ENCODE measurements at places on chromosomes 4 and X.
A peak's percentile ranks its signal among the peaks of the same experiment; 100 is the strongest.

GRCh38 chr4:143386812-143387211, 50.1 kb downstream of the GAB1 start:
- DNase-seq = no peak

DNA sequence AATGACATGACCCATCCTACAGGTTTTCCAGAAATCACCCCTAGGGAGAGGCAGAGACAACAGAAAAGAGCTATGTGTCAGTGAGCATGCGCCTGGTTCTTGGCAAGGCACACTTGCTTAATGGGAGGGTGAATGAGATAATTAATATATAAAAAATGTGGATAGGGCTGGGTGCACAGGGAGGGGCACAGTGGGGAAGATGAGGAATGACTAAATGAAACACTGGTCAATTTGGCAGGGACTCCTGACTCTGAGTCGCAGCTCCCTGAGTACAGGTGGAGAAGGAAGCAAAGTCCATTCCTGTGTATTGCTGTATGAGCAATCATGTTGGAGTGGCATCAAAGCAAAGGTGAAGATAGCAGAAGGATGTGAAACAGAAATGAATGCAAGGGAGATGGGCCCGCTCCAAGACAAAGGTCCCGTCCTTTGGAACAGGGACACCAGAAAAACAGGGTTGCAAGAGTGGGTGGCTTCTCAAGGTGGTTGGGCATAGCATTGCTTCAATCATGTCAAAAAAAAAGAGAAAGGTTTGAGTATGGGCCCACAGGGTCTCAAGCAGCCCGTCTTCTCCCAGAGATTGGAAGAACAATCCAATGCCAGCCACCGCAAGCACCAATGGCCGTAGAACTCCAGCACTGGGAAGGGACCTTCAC, 278.4 kb upstream of the AGTR2 start:
- peak; percentile 43 for DNase-seq

DNA sequence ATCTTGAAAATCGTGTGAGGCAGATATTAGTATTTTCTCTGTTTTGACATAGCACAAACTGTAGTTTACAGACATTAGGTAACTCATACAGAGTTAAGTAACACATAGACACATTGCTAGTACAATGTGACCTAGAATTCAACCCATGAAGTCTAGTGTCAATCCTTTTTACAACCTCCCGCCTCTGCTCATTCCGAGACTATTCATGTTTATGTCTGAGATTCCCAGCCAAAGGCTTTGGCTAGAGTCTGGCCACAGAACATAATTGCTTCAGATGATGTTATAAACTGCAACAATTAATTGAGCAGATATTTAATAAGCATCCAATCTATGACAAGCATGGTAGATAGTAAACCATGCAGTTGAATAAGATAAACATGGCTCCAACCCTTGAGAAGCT, 841.0 kb downstream of the STIM2 start:
- DNase-seq = no peak

DNA sequence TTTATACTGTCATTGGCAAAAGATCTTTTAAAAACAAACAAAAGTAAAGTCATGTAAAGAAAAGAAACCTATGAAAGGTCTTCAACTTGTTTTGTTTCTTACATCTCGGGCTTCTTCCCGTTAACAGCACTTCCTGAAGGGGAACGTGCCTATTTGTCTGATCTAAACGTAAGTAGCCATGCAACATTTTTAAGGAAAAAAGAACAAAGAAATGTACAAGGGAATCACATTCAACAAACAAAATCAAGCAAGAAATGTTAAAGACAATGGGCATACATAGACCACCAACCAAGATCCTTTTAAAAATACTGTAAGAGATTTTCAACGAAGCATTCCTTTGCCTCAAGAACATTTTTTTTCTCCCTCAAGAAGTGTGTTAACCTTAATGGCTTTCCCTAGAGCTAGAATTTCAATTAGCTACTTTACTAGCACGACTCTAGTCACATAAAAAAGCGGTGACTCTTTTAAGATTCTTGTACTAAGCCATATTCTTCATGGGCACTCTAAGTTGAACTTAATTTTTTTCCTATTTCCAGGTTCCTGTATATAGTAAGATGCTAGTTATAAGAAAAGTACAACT, 112.0 kb upstream of the TTC29 start:
- DNase-seq = no peak

- DNase-seq = no peak
These were observed 1.7 kb downstream of the GPRIN3 start for GRCh38 chr4:89305712-89306437.

DNA sequence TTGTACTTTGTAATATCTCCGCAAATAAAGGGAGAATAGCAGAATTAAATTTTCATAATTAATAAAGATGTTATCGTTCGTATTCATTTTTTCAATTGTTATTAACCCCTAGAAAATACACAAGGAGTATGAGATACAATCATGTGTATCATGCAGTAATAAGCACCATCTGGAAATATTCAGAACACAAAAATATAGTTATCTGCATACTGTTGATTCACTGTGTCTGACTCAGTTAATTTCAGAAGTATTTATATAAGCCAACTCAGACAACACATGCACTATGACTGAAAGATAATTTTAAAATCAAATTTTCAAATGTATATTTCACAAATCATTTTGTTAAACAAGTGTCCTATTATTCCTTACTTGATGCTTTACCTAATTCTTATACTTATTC, 1954.8 kb downstream of the ARAP2 start:
- DNase-seq = no peak

GRCh38 chrX:41542536-41542935, 95.4 kb downstream of the NYX start:
- no peak for DNase-seq

- DNase-seq = no peak
These were observed 126.7 kb upstream of the RAI2 start for GRCh38 chrX:17987783-17988182.

DNA sequence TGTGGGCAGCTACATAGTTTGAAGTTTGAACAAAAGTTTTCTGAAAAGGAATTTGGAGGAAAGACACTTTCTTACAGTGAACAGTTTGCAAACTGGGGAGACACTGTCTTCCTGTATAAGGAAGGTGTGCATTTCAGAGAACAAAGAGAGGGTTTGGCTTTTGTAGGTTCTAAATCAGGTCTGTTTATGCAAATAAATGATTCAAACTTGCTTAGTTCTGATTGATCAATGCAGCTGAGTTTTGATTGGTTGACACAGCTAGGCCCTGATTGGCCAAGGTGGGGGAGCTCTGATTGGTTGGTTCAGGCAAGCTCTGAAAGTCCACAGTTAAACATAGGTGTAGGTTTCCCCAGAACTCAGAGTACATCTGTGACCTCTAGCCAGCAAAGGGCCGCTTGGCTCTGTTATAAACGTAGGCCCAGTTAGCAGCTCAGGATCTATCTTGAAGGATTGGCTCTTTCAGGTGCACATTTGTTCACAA, 63.0 kb upstream of the ENPP6 start:
- no peak for DNase-seq

GRCh38 chr4:142405695-142406498, 440.2 kb downstream of the INPP4B start:
- no peak for DNase-seq

DNA sequence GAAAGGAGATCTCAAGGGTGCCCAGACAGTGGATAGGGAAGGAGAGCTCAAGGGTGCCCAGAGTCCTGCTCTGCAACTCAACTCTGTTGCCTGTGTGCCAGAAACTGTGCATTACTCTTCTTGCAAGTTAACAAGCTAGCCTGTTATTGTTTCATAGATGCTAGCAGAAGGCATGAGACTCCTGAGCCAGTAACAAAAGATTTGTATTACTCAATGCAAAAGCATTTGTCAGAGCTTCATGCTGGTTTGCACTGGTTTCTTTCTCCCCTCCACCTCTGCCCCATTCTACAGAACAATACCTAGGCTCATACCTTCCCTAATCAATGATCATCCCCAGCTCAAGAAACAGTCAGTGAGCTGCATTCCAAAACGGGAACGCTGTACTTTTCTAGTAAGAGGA, 124.5 kb upstream of the NEIL3 start:
- DNase-seq = no peak

- DNase-seq = no peak
These were observed 215.2 kb upstream of the NOCT start for GRCh38 chr4:138800421-138800820.

- DNase-seq = no peak
These were observed 58.3 kb downstream of the PDHA2 start for GRCh38 chr4:95898226-95898625.

GRCh38 chr4:94127707-94128328, 79.8 kb upstream of the SMARCAD1 start:
- DNase-seq = no peak

GRCh38 chr4:101309925-101310324, 37.4 kb downstream of the PPP3CA start:
- no peak for DNase-seq

GRCh38 chrX:20029728-20030127, 38.9 kb upstream of the BCLAF3 start:
- DNase-seq = no peak

GRCh38 chrX:154029439-154029838, 9.7 kb upstream of the IRAK1 start:
- no peak for DNase-seq

GRCh38 chr4:78776079-78776728, at the start of gene BMP2K:
Gene BMP2K, plus strand, starts transcription at chr4:78776350. Its CDS starts 194 bp downstream, at chr4:78776544.
- DNase-seq = no peak

DNA sequence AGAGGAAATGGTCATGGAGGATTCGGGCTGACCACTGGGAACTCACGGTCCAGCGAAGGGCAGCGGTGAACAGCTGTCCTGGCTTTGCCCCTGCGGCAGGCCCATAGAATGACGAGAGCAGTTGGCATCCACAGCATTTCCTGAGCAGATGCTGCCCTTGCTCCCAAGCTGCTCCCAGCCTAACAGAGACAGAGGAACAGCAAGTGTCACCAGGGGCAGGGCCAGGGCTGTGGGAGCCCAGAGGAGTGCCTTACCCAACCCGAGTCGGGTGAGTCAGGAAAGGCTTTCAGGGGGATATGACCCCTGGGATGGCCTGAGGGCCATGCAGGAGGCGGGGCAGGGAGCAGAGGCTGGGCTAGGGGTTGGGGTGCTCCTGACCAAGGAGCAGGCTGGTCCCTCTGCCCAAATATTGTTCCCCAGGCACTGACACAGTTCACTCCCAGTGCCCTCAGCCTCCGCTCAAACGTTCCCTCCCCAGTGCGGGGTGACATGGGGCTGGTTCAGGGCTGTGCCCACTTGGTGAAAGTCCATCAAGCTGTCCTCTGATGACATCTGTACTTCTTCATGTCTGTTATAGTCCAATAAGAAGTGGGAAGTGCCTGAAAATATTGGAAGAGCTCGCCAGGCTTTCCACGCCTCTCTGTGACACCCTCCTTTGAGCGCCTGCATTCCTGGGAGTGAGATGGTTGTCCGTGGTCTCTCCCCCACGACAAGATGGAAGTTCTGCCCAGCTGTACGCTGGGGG, 64.7 kb upstream of the GPR78 start:
- no peak for DNase-seq

- DNase-seq = no peak
These were observed 61.0 kb upstream of the SMIM10 start for GRCh38 chrX:134929808-134930207.

DNA sequence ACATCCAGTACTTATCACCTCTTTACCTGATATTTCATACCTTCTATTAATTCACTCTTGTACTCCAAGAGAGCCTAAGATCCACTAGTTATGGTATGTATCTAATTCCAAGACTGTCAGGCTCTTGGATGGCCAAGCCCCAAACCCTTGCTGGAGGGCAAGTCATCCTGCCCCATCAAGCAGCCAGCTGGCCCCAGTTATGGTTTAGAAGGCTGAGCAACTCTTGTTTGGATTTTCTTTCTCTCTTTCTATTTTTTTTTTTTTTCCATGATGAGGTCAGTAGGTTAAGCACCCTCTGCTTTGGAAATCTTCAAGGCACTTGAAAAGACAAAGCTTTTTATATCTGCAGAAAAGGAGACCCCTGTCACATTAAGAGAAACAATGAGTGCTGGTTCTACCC, 10.9 kb upstream of the FGF16 start:
- DNase-seq = no peak

DNA sequence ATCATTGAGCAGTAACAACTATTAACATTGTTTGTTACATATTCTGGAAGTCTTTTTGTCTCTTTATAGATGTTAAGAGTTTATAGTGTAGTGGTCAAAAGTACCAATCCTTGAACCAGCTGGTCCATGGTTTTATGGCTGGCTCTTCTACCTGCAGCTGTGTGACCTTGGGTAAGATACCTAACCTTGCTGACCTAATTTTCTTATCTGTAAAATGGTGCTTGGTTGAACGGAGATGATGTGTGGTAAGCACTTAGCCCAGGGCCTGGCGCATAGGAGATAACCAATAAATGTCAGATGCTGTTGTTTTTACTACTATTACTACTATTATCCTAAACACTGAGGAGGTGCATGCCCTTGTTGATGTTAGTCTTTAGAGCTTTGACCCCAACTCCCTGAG, 116.6 kb downstream of the TMEM164 start:
- DNase-seq = no peak

- DNase-seq = no peak
These were observed 63.7 kb downstream of the TMEM164 start for GRCh38 chrX:110066488-110067225.

DNA sequence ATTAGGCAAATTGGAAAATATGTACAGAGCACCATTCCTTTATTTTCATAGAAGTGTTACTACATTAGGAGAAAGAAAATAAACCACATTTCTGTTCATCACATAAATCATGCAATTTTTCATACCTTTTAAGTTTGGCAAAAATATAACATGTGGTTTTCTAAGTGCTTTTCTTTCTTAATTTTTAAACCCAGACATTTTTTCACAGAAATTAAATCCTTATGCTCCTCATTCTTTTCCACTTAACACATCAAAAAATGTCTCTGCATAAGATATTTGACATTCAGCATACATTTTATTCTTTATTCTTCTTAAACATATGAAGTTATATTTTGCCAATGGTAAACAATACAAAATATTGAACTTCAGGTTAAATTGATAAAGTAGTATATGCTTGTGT, 826.6 kb upstream of the SLIT2 start:
- DNase-seq = no peak

DNA sequence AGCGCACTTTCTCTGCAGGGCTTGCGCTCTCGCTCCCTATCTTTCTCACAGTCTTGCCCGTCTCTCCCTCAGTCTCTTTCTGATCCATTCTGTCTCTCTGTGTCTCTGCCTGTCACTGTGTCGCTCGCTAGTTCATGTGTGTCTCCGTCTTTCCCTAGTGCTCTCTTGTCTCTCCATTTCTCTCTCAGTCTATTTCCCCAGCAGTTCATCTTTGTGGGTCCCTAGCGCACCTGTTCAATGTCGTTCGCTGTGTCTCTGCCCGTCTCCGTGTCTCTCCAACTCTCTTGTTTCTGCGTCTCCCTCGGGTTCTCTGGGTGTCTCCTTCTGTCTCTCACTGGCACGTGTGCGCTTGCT, 1.5 kb downstream of the GPR101 start:
- no peak for DNase-seq

GRCh38 chrX:1599791-1600405, 8.5 kb downstream of the AKAP17A start:
- no peak for DNase-seq

DNA sequence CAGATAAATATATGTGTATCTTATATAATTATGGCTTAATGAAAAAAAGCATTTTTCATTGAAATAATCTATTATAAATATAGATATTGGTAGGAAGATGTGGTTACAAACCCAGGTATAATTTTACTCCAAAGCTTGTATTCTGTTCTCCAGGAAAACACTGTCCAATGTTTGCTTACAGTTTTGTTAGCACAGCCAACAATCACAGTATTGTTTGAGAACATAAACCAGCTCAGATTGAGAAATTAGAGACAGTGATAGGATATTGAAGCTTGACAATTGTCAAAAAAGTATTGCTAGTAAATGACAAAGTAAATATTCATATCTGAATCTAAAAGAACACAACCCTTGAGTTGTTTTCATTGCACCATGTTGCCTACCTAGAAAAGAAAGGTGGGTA, 228.8 kb downstream of the ADGRL3 start:
- DNase-seq = no peak
